Endothelial cell of umbilical vein (primary cell): ENCODE measurements at places on chromosomes 3 and 15. TPM values are rescaled to one million over a fixed set of nuclear protein-coding genes. Genes with fewer than 3 reads are reported as not detected.

CKMT1B gene
- not detected in 2 replicates for polyA plus RNA-seq

- no peak for DNase-seq
Observed at GRCh38 chr15:90171623-90172022, 29.5 kb upstream of the SEMA4B start.

DNA sequence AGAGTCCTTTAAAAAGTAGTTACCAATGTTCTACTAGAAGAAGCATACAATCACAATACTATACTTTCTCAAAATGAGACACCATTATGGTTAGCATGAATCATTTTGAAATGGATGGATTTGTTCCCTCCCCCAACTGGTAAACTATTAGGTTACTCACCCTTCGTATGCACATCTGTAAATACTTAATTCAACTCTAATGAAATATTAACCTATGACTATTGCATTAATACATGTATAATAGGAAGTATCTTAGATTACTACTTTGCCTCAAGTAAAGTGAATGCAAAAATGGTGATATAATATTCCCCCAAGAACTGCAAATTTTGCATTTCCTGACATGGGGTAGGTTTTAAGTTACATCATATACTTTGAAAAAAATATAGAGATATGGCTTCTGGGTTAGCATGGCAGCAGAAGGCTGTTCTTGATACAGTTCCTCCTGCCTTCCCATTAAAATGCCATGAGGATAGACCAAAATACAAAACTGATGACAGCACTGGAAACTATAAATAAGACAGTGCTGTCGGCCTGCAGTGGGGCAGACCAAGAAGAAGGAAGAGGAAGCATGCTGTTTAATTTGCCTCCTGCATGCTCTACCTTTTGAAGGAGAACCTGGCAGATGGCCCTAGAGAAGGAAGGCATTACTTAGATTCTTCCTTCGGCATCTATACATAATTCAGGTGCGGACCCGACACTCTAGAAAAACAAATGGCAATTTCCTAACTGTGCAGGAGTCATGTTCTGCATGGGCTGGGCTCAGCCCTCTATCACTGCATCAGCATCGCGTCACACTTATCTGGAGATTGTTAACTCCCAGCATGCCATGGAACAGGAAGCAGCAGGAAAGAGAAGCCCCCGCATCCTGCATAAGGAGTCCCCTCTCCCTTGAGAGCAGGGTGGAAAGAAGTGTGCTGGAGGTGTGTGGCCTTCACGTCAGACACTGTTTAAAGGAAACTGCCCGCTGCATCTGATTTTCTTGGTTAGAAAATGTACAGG is 41.8 kb upstream of the NEO1 start:
- no peak for DNase-seq

GRCh38 chr15:73870700-73871408 is 2.5 kb upstream of the TBC1D21 start:
- DNase-seq = peak; percentile 68

- no peak for DNase-seq
Observed at GRCh38 chr3:176755977-176756376, 441.3 kb downstream of the TBL1XR1 start.

GRCh38 chr15:27196691-27197090 is 225.7 kb downstream of the GABRG3 start:
- DNase-seq = no peak

- peak; percentile 22 for DNase-seq
Observed at GRCh38 chr3:77320514-77320913, 280.6 kb downstream of the ROBO2 start.
